Activated effector memory CD4-positive, alpha-beta T cell treated with Interleukin-2 at 50 U/mL for 16 hours (primary cell): ENCODE measurements at places on chromosomes 5 and 9.

GRCh38 chr9:20844916-20845315 is 160.9 kb downstream of the FOCAD start:
- DNase-seq, result no peak

GRCh38 chr5:149932445-149933350 is 11.9 kb downstream of the PDE6A start:
- DNase-seq, result no peak

- DNase-seq, result no peak
Observed at GRCh38 chr9:751137-752051, 90.1 kb upstream of the DMRT1 start.

GRCh38 chr9:134185536-134186011 is 21.2 kb upstream of the RNU6ATAC start:
- DNase-seq, result no peak

GRCh38 chr5:99104538-99105132 is 175.8 kb upstream of the CHD1 start:
- DNase-seq, result no peak

- DNase-seq, result no peak
Observed at GRCh38 chr9:130662099-130662969, 2.1 kb upstream of the PRDM12 start.

- no peak for DNase-seq
Observed at GRCh38 chr5:36772276-36773140, 104.1 kb upstream of the NIPBL start.

DNA sequence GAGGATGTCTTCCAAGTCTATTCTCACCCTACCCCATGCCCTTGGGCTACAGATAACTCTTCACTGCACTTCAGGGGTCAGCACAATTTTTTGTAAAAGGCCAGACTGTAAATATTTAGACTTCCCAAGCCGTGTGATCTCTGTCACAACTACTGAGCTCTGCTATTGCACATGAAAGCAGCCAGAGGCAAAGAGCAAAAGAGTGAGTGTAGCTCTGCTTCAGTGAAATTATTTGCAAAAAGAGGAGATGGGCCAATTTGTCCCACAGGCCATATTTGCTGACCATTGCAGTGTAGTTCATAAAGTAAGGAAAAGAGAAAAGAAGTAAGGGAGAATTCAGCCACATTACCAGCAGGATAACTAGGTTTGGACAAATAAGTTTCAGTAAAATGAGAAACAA is 7.0 kb upstream of the MOCS2 start:
- no peak for DNase-seq

DNA sequence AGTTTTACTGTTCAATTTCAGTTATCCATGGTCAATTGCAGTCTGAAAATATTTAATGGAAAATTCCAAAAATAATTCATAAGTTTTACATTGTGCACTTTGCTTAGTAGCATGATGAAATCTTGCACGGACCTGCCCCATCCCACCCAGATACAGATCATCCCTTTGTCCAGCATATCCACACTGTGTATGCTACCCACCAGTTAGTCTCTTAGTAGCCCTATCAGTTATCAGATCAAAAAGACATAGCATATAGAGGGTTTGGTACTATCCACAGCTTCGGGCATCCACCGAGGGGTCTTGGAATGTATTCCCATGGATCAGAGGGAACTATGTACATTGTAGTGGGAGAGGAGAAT is 97.7 kb downstream of the SLC44A1 start:
- no peak for DNase-seq

GRCh38 chr9:24036459-24036858 is 210.4 kb upstream of the ELAVL2 start:
- no peak for DNase-seq

DNA sequence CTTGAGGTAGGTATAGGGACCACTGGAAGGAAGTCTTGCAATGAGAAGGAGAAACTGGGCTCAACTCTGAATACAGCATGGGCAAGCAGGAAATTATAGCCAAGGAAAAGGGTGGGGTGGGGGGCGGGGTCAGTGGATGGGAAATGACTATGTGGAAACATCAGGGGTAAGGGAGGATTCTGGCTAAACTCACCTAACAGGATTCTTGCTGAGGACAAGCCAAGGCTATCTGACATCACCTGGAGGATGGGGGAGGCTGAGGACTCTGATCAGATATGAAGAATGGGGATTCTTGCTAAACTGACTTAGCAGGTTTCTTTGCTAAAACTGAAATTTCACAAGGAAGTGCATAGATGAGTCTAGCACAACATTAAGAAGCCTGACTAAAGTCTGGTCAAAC is 40.8 kb downstream of the CTSL start:
- no peak for DNase-seq

GRCh38 chr5:77984587-77984986 is 208.4 kb upstream of the TBCA start:
- DNase-seq, result no peak

- peak; percentile 37 for DNase-seq
Observed at GRCh38 chr9:125374443-125375309, 113.0 kb downstream of the GAPVD1 start.

DNA sequence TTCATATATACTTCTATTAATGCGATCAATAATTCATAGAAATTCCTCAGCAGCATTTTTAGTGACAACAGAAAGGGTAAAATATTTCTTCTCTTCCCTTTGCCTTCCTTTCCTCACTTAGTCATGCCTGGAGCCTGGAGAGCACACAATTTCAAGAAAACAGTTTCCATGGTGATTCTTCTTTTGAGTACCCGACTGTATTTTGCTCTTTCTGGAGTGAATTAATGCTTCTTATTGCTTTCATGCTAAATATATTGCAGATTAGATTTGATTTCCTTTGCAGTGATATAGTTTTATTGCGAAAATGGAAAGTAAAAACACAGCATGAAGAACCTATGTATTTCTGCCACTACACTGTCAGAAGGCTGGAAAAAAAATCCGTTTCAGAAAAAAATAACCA is 153.5 kb downstream of the PPP2R2B start:
- no peak for DNase-seq

GRCh38 chr5:122909470-122910100 is 64.2 kb downstream of the SNX24 start:
- DNase-seq, result no peak

- DNase-seq, result no peak
Observed at GRCh38 chr9:121269642-121270254, 1.8 kb downstream of the GSN start.

DNA sequence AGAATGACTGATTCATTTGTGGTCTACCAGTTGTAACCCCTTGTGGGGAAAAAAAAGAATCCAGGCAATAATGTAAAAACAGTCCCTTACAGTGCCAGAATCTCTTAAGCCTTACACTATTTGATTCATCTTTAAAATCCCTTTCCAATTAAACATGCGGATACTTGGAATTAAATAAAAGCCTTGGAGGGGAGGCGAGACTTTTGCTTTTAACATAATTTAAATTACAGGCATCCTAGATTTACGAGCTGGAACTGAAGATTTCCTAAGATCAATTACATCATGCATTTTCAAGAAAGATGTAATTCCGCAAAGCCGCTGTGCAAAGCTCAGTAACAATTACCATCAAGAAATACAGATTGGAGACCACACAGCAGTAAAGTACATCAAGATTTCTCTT is 370.2 kb downstream of the MTRR start:
- no peak for DNase-seq

GRCh38 chr9:121711281-121711680 is 59.8 kb downstream of the DAB2IP start:
- no peak for DNase-seq

GRCh38 chr5:74501674-74502478 is 138.7 kb downstream of the ENC1 start:
- DNase-seq, result no peak

DNA sequence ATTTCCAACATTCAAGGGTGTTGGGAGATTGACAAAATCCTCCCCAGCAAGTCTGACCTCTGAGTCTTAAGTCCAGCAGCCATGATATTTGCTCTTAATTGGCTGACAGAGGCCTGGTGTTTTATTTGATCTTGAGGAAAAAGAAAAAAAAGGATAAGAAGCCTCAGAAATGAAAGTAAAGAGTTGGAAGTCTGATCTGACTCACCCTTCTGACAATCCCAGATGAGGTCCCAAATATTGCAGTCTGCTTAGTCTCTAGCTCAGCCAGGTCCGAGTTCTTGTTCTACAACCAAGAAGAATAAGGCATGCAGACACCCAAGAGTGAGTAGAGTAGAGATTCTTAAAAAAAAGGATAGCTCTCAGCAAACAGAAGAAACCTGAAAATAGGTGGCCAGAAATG is 632.5 kb upstream of the ST8SIA4 start:
- no peak for DNase-seq

DNA sequence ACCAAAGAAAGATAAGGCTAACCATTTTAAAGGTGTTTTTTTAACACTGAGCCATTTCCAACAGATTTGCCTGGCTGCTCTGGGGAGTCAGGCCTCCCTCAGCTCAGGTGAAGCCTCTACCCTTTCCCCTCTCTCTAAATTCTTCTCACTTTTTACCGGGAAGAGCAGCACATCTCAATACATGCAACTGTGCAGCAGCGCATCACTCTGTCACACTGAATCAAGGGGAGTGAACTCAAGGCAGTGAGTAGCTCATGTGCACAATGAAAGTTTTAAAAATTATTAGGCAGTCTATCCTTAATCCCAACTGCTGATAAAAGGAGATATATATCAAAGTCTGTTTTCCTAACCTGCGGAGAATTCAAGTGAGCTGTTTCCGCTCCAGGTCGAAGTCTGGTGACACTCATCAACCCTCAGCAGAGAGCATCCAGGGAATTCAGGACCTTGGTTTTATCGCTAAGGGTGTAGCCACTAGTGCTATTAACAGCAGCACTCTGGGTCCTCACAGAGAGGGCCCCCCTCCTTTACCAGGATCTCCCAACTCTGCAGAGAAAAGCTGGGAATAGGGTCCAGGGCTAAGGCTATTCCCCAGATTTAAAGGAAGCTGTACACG is 1.0 kb downstream of the CEMIP2 start:
- no peak for DNase-seq

- DNase-seq, result no peak
Observed at GRCh38 chr9:93308676-93309075, 124.7 kb downstream of the WNK2 start.

DNA sequence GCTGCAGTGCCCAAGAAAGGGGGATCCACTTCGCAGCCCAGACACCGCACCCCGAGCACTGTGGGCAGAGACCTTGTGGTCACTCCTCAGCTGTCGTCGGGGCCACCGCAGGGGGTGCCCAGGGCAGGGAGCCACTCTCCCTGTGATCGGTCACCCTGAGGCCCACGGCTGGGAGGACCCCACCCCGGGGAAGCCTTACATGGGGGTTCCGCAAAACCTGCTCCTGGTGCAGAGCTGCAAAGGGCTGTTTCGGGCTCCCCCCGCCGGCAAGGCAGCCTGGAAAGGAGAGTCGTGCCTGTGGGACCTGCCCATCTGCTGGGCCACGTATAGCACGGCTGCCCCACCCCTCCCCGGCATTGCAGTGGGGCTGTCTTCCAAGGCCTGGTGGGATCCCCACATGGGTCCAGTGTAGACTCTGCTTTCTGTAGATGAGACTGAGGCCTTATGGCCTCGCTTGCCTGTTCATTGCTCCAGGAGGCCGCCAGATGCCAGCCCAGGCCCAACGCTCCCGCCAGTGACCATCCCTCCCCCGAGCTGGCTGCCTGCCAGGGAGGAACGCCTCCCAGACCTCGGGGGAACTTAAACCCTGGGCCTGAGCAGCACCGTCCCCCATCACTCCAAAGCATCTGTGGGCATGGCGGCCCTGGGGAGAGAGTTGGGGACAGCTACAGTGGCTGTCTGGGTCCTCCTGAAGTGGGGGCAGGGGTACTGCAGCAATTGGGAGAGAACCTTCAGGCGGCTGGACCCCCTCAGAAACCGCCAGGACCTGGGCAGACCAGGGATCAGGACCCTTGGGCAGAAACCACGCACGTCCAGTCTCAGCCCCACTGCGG is 1.6 kb upstream of the DNLZ start:
- DNase-seq, result no peak
